ENCODE measurements at places on chromosomes 2 and 18. TPM values are rescaled to one million over a fixed set of nuclear protein-coding genes. Genes with fewer than 3 reads are reported as not detected.
A peak's percentile ranks its signal among the peaks of the same experiment; 100 is the strongest.

SCYGR3 gene
- polyA plus RNA-seq, result not detected

DNA sequence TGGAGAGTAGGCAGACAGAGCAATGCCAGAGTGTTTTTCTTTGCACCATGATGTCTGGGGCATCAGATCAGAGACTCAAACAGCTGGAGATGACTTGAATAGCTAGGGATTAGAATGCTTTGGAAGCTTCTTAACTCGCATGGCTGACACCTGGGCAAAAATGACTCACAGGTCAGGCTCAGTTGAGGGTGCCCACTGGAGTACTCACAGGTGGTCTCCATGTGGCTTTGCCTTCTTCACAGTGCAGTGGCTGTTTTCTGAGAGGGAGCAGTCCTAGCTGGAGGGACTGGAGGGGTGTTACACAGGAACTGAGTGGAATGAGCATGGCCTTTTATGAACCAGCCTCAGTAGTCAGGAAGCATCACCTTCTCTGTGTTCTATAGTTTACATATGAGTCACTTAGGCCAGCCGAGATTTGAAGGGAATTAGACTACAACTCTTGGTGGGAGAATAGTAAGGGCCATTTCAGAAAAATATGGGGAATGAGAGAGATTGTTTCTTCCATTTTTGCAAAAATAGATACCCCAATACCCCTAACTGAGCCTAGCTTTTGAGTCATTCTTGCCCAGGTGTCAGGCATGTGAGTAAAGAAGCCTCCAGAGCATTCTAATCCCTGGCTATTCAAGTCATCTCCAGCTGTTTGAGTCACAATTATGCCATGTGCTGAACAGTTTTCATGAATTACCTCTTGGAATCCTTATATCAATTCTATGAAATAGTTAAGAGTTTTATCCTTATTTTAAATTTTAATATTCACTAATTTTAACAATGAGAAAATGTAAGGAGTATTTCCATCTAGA is 7.1 kb upstream of the PPP1R1C start:
- DNase-seq, result no peak

SNTG2 gene
- not detected for polyA plus RNA-seq

NGEF gene
- 0.13 TPM for polyA plus RNA-seq

GRCh38 chr18:45303026-45303425 is 312.2 kb upstream of the SLC14A2 start:
- DNase-seq, result no peak

GAL3ST2 gene
- polyA plus RNA-seq, result not detected

TMEM185B gene
- 31.8 TPM for polyA plus RNA-seq

DNA sequence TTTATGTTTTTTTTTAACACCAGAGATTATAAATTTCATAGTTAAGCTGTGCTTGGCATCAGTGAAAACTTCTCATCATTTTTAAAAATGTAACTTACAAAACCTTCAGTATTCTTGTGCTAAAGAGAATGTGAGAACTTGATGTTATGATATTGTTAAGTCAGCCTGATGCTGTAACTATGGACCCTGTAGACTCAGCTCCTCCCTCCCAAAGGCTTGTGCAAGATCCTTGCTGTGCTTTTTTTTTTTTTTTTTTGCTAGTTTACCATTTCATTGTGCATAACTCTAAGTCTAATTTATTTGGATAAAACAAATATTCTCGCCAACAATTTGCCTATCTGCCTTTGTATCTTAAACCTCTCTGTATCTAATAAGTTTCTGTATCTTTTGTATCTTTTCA is 12.9 kb upstream of the TFPI start:
- peak; percentile 40 for DNase-seq

DNA sequence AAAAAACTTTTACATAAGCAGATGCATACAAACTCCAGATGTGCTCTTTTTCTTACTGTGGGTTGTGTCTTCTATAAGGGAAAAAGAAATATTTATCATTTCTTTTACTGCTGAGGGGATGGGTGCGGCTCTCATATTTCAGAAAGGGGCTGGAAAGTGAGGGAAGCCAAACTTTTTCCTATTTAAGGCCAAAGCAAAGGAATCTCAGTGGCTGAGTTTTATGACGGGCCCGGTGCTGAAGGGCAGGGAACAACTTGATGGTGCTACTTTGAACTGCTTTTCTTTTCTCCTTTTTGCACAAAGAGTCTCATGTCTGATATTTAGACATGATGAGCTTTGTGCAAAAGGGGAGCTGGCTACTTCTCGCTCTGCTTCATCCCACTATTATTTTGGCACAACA is at the start of gene COL3A1:
Gene COL3A1, plus strand, starts transcription at position 210 of the 400 bp plus-strand sequence. Its CDS starts 117 bp downstream, at position 327.
- peak; percentile 21 for DNase-seq

ACP1 gene
- polyA plus RNA-seq, result 46.1 TPM

DNA sequence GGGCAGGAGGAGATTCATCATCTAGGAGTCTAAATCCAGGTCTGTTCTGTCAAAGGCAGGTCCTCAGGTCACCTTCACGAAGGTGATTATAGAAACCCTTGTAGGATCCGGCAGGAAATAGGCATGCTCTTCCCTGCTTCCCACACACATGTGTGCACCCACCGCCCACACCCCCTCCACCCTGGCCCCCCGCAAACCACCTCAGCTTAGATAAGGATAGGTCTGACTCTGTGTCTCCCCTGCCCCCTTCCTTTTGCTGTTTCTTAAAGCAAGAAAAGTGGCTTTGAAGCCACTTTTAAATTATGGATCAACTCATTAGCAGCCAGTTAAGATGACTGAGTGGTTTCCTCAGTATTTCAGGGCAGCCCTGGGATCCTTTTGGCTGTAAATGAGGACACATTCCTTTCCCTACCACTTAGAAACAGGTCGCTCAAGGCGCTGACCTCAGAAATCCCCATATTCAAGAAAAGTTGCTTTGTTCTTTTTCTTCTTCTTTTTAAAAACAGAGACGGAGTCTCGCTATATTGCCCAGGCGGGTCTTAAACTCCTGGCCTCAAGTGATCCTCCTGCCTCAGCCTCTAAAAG is 14.5 kb upstream of the CIB4 start:
- no peak for DNase-seq

FAM210A gene
- 6.9 TPM for polyA plus RNA-seq

- DNase-seq, result no peak
Observed at GRCh38 chr2:205728366-205728765, 46.1 kb downstream of the NRP2 start.

PIEZO2 gene
- polyA plus RNA-seq, result 1.7 TPM

DNA sequence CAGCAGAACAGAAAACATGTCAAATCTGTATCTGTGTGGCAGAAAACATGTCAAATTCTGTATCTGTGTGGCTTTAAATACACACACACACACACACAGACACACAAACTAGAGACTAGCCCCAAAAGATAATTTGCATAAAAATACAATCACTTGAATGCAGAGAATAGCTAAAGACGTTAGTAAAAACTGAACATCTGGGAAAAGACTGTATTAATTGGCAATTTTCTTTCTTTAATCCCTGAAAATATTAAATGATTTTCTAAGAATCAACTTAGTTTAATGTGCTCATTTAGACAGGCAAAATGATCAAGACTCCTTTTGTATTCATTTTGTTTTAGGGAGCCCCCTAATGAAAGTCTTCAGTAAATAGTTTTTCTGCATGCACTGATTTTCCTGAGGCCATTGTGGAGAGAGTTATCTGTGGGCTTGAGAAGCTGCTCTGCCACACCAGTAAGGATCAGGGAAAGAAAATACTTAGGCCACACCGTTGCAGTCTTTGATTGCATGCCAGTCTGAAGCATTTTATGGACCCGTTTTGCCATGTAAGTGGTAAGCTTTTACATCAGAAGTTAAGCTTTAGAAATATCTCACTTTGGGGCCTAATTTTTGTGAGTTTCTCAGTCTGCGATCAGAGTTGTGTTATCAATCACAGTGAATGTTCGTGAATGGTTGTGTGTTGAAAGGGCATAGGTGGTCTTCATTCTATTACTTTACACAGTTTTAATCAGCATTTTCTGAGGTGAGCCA is 2.2 kb downstream of the SPATS2L start:
- peak; percentile 6 for DNase-seq

DNA sequence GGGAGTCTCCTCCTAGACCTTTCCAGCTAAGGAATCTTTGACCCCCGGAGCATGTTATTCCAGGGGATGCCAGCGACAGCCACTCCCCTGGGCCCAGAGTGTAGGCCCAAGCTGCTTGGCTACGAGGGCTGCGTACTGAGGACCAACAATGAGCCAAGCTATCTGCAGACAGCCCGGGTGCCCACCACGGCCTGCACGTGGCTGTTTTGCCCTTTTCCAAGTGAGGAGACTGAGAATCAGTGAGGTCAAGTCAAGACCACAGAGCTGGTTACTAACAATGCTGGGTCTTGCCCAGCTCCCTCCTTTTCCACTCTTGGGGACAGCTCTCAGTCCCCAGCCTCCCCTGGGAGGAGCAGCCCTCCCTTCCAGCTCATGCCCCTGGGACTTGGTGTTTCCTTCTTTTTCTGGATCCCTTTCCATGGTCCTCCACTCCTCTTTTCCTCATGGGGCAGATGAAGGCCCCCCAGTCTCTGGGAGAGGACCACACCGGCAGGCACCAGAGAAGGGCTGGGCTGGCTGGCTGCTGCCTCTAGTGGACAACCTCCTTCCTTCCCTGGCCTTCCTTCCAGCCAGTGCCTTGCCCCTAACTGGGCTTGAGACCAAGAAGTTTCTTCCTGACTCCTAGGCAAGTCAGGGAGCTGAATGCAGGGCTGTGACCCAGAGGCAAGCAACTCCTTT is 550 bp upstream of the MALL start:
- peak; percentile 77 for DNase-seq

DNA sequence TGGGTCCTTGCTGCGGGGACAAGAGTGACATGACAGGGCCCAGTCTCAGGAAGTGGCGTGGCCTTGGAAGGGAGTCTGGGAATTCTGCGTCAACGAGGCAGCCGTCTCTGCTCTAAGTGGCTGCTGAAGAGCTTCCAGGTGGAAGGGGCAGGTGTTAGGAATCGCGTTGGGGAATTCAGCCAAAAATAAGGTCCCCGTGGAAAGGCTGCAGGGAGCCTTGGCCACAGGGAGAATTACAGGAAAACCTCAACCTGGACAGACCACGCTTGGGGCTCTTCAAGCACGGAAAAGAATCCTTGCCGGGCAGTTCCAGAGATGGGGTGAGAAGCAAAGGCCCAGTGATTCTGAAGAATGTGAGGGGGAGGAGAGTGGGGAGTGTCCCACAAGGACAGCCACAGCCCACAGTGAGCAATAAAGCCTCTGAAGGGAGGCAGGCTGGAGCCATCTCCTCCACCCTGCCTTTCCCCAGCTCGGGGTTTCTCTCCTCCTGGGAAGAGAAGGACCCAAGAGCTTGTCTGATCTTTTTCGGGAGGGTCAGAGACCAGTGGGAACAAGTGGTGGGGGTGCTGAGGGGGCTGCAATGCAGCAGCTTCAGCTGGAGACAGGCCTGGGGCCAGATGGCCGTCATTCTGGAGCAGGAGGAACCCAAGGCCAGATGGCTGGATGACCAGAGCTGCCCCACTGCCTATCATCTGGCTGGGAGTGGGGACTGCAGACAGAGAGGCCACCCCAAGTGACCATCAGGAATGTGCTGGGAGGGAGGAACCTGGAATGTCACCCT is 106.4 kb upstream of the SMAD2 start:
- no peak for DNase-seq

IGFBP5 gene
- 0.03 TPM for polyA plus RNA-seq

IL36RN gene
- not detected for polyA plus RNA-seq

- DNase-seq, result peak; percentile 66
Observed at GRCh38 chr18:8794156-8794933, 89.0 kb downstream of the MTCL1 start.
